ENCODE measurements at places on chromosomes 3 and 15.

- no peak for DNase-seq
These were observed 5.0 kb upstream of the CCR2 start for GRCh38 chr3:46348823-46349482.

DNA sequence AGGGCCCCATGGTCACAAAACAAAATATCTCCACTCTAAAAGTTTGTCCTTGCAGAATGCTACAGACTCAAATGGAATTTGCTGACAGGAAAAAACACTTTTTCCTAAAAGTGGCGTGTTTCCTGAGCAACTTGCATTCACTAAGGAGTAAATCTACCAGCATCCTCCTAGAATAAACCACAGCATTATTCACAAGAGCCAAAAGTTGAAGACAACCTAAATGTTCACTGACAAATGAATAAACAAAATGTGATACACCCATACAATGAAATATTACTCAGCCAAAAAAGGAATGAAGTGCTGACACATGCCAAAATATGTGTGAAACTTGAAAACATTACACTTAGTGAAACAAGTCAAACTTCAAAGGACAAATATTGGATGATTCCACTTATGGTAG lies 28.9 kb downstream of the ITGB5 start:
- DNase-seq: no peak

- no peak for DNase-seq
These were observed 42.2 kb downstream of the PXYLP1 start for GRCh38 chr3:141273700-141274410.

- no peak for DNase-seq
These were observed 216.6 kb downstream of the SUCLG2 start for GRCh38 chr3:67437789-67438188.

GRCh38 chr3:184290331-184290730 lies 8.7 kb upstream of the PSMD2 start:
- no peak for DNase-seq

GRCh38 chr15:90000186-90001001 lies 730 bp upstream of the ZNF710 start:
- peak; percentile 10 for DNase-seq

GRCh38 chr3:3729261-3729660 lies 70.0 kb upstream of the LRRN1 start:
- DNase-seq: no peak

DNA sequence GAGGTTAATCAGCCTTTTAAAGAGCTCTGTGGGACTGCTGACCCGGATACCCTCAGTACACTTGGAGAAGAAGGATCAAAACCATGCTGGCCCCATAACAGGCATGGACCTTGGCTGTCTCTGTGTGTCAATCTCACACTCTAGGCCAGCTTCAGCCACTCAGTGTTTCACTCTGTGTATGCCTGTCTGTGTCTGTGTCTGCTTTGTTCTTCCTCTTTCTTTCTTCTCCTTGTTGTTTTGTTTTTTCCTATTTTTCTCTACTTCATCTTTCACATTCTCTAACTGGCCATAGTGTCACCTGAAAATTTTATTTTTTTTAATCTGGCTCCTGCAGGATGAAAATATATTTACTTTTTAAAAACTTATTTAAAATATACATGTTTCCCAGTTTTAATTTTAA lies 51.1 kb downstream of the SERP1 start:
- DNase-seq: no peak

- DNase-seq: no peak
These were observed 55.5 kb upstream of the SLCO2A1 start for GRCh38 chr3:134085034-134085775.

DNA sequence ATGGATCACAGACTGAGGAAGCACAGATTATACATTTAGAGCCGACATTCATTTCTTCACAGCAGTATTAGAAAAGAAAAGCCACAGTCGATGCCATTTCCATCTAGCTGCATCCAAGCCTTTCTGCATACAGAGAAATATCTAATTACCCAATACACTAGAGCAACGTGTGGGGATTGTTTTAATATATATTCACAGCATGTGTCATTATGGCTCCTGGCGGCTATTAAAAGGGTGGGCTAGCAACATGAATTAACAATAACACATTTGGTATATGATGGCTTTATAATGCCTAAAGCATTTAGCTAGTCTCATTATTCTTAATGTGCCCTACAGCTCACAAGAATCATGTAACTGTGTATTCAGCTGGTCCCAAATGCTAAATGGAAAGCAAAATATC lies 1030.5 kb downstream of the FHIT start:
- no peak for DNase-seq

GRCh38 chr3:114214542-114215341 lies 22.6 kb downstream of the ZNF80 start:
- DNase-seq: peak; percentile 44

DNA sequence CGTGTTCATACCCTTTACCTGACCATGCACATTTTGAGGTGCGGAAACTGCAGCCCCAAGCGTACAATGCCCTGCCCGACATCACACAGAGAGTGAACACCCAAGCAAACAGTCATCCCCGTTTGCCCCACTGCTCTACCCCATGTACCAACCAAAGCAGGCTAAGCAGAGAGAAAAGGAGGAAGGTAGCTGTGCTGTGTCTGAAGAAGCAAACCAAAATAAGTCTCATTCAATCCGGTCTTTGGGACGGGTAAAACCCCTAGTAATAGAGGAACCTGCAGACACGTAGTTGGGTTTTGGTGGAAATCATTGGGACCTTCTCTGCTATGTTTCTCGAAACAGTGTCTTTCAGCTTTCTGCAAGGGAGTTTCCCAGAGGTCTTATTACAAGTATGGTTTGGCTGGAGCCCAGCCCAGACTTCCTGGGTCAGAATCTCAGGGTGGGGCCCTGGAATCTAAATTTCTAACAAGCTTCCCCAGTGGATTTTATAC lies 164.6 kb upstream of the HES1 start:
- no peak for DNase-seq

DNA sequence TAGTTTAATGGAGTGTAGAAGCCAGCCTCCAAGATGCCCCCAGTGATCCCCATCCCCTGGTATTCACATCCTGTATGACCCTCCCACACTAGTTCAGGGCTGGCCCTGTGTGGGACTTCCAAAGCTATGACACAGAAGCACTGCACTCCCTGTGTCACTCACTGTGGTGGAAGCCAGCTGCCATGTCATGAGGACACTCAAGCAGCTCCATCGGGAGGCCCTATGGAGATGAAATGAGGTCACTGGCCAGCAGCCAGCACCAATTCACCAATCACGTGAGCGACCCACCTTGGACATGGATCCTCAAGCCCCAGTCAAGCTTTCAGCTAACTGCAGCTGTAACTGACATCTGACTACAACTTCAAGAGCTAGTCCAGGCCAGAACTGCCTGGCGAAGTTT lies 3.9 kb upstream of the ACAN start:
- no peak for DNase-seq

DNA sequence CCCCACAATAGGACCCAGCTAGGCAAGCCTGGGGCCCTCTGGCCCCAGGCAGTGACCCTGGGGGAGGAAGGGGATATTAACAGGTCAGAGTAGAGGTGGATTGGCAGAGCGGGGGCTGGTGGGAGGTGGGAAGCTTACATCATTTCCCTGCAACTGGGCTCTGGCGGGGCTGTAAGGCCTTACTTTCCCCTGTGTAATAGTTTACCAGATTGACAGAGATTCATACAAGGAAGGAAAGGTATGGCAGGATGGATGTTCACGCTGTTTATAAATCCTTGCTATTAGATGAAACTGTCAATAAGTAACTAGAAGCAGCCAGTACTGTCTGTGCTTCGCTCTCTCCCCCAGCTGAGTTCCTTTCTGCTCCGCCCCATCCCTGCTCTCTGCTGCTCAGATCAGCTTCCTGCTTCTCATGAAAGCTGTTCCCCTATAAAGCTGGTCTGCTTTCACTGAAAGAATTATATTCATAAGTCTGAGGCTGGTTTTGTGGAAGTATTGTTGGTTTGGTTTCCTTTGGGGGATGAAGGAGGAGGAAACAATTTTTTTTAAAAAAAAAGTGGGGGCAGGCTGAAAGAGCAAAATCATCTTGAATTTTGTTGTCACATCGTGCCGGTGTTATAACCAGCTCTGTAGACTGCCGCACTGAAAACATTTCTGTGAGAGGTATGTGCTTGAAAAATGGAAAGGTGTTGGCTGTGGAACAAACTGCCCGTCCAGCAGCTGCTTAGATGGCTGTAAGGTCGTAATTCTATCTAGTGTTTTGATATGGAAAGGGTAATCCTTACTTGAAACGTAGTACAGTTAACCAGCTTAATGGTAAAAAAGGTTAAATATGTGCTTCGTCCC lies 76.4 kb downstream of the BBX start:
- peak; percentile 20 for DNase-seq

DNA sequence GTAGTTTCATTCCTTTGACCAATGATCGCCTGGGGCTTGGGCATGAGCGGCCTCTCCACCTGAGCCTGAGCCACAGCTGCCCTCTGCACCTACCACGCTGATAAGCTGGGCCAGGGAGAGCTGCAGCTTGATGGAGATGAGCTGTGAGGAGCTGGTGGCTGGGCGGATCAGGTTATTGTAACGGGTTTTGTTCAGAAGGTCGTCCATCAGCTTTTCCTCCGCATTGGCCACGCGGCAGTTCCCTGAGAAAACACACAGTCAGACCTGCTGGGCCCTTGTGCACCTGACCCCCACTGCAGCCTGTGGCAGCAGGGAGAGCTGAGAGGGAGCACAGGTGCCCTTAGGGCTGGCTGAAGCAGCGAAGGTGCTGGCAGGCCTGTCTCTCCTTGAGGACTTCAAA lies 5.7 kb downstream of the CHRNB4 start:
- no peak for DNase-seq

DNA sequence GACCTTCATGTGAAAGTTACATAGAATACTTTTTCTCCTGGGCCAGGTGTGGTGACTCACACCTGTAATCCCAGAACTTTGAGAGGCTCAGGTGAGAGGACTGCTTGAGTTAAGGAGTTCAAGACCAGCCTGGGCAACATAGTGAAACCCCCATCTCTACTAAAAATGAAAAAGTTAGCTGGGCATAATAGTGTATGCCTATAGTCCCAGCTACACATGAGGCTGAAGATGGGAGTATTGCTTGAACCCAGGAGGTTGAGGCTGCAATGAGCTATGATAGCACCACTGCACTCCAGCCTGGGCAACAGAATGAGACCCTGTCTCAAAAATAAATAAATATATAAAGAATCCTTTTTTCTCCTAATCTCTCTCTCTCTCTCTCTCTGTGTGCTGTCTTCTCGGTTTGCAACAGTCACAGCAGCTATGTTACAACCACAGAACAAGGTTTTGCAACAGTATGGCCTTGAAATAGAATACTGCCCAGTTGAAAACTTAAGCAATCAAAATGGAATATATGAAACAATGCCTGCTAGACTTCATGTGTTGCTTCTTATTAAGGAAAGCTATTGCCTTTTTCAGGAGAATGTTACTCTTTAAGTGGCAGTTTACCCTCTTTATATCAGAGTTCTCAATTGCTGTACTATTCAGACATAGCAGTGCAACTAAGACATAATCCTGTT lies 12.3 kb upstream of the DENND4A start:
- no peak for DNase-seq

DNA sequence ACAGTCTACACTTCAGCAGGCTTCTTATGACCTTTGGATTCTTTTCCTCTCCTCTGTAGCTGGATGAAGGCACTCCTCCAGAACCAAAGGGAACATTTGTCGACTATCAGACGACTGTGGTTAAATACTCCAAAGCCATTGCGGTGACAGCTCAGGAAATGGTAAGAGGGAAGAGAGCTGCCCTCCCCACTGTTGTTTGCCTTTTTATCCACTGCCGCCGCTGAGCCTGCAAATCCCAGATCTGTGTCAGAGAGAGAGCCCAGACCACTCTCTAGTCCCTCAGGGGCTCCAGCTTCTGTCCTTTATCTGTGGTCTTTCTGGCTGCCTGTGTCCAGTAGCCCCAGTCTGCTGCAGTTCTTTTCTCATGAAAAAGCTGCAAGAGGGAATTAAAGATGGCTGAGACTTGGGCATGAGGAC lies 261.5 kb upstream of the TPM1 start:
- DNase-seq: no peak

DNA sequence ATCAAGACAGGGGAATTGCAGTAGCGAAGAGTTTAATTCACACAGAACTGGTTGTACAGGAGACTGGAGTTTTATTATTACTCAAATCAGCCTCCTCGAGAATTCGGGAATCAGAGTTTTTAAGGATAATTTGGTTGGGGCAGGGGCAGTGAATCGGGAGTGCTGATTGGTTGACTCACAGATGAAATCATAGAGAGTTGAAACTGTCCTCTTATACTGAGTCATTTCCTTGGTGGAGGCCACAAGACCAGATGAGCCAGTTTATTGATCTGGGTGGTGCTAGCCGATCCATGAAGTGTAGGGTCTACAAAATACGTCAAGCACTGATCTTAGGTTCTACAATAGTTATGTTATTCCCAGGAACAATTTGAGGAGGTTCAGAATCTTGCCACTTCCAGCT lies 5.3 kb upstream of the ZNF770 start:
- DNase-seq: no peak

DNA sequence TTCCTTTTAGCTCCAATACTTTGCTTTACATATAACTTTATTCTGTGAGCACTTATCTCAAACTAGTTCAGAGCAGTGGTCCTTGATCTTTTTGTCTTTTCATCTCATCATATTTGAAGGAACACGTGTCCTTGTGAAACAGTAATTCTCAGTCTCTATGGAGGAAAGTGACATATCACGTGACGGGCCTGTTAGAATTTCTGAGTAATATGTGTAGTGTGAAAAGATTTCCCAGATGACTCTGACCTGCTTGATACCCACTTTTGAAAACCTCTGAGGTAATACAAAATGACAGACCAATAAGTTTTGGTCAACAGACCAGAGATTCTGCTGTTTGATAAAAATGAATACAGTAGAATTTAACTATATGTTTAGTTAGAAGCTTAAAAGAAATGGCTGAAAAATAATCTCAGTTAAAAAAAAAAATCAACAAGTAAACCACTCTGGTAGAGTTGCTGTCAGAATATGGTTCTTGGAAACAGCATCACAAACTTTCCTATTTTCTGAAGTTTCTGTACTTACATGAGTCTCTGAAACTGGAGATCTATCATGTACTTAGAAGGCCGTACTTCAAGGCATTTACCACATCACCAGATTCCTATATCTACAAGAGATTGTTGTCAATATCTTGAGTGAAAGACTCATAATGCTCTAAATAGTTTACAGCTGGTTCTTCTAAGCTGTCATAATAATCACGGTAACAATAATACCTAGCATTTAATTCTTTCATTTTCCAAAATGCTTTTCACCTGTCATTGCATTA lies 590.2 kb upstream of the TBL1XR1 start:
- peak; percentile 30 for DNase-seq
